Glutamatergic neuron (in vitro differentiated cells): ENCODE measurements at places on chromosomes 1 and 21. TPM values are rescaled to one million over a fixed set of nuclear protein-coding genes. Genes with fewer than 3 reads are reported as not detected.

GRCh38 chr1:226511296-226511695, 37.3 kb upstream of the STUM start:
- no peaks in the 10 kb centered on the region for H3K36me3 ChIP-seq
- H3K4me1 ChIP-seq: peaks cover 6% of the 10 kb centered on the region
- no peak overlapping the region for H3K4me3 ChIP-seq

GRCh38 chr1:17632541-17633184, 93.2 kb downstream of the ARHGEF10L start:
- DNase-seq: no peak
- H3K4me3 ChIP-seq: no peak overlapping the region
- H3K27ac ChIP-seq: no peak overlapping the region
- peaks cover 7% of the 10 kb centered on the region for H3K4me1 ChIP-seq
- peaks cover 12% of the 10 kb centered on the region for H3K27me3 ChIP-seq

- H3K27me3 ChIP-seq: peaks cover 1% of the 10 kb centered on the region
- H3K4me3 ChIP-seq: no peak overlapping the region
- H3K27ac ChIP-seq: no peak overlapping the region
- H3K36me3 ChIP-seq: no peaks in the 10 kb centered on the region
These were observed 187.3 kb downstream of the RYR2 start for GRCh38 chr1:237229333-237229732.

DNA sequence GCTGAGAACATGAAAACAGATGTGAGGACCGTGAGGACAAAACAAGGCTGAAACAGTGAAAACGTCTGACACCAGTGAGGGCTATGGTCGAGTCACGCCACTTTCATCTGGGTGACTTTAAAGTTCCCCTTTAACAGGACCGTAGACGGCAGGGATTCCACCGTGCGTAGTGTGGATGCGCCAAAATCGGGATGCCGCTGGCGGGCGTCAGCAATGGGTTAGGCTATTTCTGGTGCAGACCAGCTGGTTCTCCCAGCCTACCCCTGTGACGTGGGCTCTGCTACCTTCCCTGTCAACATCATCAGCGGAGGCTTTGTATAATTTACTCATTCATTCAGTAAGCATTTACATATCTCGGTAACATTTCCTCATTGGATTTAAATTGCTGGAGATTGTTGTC, 246.6 kb upstream of the AJAP1 start:
- peaks cover 12% of the 10 kb centered on the region for H3K36me3 ChIP-seq
- no peak overlapping the region for H3K27ac ChIP-seq
- H3K27me3 ChIP-seq: no peaks in the 10 kb centered on the region
- no peak for DNase-seq
- no peaks in the 10 kb centered on the region for H3K4me1 ChIP-seq

- H3K36me3 ChIP-seq: no peaks in the 10 kb centered on the region
- no peak overlapping the region for H3K27ac ChIP-seq
- no peak for DNase-seq
- H3K4me3 ChIP-seq: no peak overlapping the region
These were observed 536.0 kb downstream of the LMO4 start for GRCh38 chr1:87864676-87865075.

The AIRE gene
- total RNA-seq: not detected

The PLK3 gene
- 89.3 TPM for total RNA-seq
